MG63 (cell line): ENCODE measurements at places on chromosomes 7 and 10. TPM values are rescaled to one million over a fixed set of nuclear protein-coding genes. Genes with fewer than 3 reads are reported as not detected.
A peak's percentile ranks its signal among the peaks of the same experiment; 100 is the strongest.

The CYP26C1 gene
- total RNA-seq, result not detected in 2 replicates

The PNLIPRP3 gene
- total RNA-seq, result not detected in 2 replicates

The ELOVL3 gene
- 0.15 TPM in 1 of 2 replicates, not detected in the other for total RNA-seq

DNA sequence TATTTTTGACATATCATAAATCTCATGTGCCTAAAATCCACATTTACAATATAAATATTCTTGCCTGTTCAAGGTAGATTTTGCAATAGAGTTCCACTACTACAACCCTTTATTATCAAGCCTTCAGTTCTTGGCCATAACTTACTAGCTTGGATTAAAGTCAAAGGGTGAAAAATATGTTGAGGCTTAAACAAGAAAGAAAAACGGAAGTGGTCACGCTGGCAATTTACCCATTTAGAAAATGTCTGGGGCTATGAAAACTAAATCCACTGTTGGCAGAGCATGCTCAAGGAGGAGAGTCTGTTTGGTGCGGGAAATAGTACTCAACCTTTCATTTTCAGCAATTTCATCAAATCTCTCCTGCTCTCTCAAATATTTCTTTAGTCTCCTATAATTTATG lies 209.8 kb upstream of the RHOBTB1 start:
- peak; percentile 17 for DNase-seq

GRCh38 chr10:127759276-127759675 lies 22.3 kb downstream of the FOXI2 start:
- no peak for DNase-seq

GRCh38 chr10:22366771-22367170 lies 21.5 kb downstream of the SPAG6 start:
- no peak for DNase-seq

DNA sequence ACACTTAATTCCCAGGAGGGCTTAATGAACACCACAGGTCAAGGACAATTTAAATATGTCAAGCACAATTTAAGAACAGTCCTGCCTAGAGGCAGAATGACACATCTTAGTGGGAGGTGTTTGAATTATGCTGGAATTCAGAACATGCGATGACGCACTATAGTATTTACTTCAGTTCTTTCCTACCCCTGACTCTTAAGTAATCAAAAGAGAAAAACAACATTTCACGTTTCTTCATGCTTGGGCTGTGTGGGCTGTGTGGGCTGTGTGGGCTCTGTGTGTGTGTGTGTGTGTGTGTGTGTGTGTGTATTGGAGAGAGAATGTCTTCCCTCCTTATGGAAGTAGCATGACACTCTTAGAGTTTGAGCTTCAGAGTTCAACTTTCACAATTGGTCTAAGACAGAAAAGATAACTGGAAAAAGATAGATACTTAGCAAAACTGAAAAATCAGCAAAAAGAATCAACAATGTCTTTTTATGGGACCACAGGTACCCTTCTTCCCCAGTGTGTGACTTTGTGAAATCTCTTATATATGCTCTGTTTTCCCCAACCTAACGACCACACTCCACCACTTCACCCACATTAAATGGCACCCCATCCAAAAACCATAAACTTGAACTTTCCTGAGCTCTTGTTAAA lies 33.7 kb upstream of the CABCOCO1 start:
- peak; percentile 62 for DNase-seq

DNA sequence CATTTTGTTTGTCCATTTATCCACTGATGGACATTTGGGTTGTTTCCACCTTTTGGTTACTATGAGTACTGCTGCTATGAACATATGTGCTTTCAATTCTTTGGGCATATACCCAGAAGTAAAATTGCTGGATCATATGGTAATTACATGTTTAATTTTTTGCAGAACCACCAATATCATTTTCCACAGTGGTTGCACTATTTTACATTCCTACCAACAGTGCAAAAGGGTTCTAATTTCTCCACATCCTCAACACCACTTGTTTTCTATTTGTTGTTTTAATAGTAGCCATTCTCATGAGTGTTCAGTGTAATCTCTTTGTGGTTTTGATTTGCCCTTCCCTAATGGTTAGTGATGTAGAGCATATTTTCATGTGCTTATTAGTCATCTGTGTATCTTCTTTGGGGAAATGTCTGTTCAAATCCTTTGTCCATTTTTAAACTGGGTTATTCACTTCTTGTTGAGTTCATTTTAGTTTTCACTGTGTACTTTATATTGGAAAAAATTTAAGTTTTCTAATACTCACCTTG lies 101.9 kb downstream of the HIBADH start:
- no peak for DNase-seq
